ENCODE measurements at places on chromosomes 2 and 18.

GRCh38 chr2:5748946-5749345, 56.8 kb downstream of the SOX11 start:
- no peak for DNase-seq

- DNase-seq, result no peak
Measured at GRCh38 chr2:18830962-18831361, 241.6 kb upstream of the NT5C1B start.

- peak; percentile 39 for DNase-seq
Measured at GRCh38 chr2:199459286-199460100, 1.8 kb upstream of the SATB2 start.

- no peak for DNase-seq
Measured at GRCh38 chr2:45299361-45299760, 290.1 kb upstream of the SIX2 start.

GRCh38 chr2:166942377-166942776, 54.1 kb downstream of the XIRP2 start:
- DNase-seq, result no peak

DNA sequence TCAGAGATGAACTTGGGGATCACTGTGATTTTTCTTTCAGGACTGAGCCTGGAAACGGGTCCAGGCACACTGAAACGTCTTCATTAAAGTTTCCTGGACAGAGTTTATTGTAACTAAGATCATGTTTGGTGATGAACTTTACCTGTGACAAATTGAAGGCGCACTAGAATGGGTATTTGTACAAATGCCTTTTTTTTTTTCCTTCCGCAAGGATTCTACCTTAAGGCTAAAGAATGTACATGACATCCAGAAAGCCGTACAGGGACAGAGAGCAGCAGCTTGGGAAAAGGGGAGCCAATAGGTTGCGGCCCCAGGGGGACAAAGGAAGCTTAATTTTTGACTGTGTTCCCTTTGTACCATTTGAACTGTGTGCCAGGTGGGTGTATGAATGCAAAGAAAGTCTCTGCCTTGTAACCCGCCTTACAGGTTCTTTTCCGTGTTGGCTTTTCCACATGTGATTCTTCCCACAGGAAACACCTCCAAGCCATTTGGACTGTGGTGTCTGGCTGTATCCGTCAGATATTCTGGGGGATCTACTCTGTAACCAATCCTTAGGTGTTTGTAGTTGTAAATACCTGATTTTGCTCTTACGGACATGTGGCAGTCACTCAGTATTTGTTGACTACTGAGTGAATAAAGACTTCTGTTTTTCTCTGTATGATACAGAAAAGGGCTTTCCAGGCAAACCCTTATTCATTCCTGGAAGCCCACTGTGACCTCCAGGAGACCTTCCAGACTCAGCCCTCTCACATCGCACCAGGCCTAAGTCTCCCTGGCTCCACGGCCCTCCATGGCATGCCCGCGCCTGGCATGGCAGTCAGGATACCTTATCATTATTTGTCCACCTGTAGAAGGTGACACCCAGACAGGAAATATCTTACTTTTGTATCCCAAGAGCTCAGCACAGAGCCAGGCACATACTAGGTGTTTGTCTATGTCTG, 1.1 kb downstream of the LRRFIP1 start:
- DNase-seq, result no peak

- DNase-seq, result peak; percentile 42
Measured at GRCh38 chr2:155310589-155310988, 612.1 kb downstream of the KCNJ3 start.

- DNase-seq, result no peak
Measured at GRCh38 chr2:105849431-105850179, 104.9 kb downstream of the NCK2 start.

- DNase-seq, result no peak
Measured at GRCh38 chr2:36381993-36382392, 26.4 kb downstream of the CRIM1 start.

DNA sequence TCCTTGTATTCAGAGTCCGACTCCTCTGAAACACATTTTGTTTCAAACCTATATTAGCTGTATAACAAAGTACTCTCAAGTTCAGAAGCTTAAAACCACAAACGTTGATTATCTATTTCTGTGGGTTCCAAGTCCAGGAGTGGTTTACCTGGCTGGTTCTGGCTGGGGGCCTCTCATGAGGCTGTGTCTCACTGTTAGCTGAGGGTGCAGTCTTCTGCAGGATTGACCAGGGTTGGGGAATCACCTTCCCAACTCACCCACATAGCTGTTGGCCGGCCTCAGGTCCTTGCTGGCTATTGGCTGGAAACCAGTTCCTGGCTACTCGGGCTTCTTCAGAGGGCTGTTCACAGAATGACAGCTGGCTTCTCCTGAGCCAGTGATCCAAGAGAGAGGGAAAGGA, 18.0 kb upstream of the ATIC start:
- DNase-seq, result no peak

DNA sequence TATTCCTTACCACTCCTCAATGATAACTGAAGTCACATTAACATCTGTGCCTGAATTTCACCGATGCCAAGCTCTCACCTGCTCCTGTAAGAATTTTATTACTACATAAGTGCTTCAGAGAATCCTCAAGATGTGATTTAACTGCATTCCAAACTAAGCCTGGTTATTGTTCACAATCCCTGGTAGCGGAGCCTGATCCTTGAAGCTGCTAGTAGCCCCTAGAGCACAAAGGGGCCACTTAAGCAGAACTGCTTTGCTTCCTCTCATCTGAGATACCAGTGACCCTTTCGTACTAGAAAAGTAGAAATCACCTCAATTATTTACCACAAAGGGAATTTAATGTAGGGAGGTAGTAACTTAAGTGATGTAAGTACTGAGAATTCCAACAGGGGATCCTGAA, 529.6 kb downstream of the CPS1 start:
- DNase-seq, result no peak

- no peak for DNase-seq
Measured at GRCh38 chr2:179604598-179604997, 256.8 kb downstream of the ZNF385B start.

DNA sequence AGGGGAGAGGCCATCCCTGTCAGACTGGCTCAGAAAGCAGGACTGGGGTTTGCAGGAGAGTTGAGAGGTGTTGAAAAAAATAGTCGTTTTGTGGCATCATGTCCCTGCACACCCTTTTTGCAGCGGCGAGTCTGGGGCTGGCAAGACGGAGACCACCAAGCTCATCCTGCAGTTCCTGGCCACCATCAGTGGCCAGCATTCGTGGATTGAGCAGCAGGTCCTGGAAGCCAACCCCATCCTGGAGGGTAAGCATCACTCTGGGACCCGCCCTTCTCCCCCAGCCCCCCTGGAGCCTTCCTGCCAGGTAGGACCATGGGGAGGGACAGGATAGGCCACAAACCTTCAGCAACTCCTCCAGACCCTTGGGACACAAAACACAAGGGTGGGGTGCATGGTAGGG, 34.2 kb downstream of the MYO7B start:
- no peak for DNase-seq

DNA sequence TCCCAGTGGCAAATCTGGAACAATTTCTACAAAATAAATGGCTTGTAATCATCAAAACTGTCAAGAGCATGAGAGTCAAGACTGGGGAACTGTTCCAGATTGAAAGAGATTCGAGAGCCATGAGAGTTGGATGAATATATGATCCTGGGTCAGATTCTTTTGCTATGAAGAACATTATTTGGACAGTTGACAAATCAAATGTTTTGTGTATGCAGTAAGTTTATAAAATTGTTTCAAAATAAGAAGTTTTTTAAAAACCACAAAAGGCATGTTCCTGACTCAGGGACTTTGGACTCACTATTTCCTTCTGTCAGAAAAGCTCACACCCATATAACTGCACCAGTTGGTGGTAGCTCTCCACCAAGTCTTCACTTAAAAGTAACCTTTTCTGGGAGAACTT, 38.5 kb downstream of the ROCK2 start:
- no peak for DNase-seq

DNA sequence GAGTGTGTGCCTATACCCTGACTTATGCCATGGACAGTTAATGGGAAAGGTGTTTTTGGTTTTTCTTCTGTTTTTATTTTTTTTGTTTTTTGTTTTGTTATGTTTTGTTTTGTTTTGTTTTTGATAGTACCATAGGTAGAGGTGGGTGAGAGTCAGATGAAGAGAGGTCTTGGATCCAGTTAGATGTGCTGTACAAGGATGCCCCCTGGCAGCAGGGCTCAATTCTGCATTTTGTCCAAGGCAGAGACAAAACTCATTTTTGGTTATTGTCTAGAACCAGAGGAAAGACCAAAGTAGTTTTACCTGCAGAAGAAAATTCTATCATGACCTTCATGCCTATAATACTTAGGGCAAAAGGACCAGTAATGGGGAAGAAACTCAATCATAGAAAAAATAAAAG, 48.5 kb downstream of the SLC5A7 start:
- no peak for DNase-seq

DNA sequence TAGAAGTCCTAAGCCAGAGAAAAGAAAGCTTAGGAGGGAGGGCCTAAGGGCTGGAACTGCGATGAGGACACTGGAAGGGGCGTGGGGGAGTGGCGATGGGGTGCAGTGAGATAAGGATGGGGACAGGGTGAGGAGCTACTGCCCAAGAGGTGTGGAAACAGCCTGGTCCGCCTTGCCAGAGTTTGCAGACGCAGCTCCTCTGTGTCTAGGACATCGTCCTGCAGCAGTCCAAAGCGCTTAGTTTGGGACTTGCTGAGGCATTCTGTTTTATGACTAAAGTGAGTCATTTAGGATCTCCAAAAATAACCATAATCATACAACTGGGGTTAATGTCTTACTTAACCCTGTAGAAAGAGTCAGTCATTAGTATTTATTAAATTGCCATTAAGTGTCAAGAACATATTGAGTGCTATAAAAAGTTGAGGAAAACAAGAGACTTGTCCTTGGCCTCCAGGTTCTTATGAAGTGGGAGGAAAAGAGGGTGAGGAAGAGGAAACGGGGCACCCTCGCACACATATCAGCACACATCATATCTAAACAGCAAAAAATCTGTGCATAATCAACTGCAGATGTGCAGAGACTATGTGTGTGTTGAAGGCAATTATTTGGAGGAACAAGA, 74.8 kb downstream of the CDK15 start:
- DNase-seq, result no peak

DNA sequence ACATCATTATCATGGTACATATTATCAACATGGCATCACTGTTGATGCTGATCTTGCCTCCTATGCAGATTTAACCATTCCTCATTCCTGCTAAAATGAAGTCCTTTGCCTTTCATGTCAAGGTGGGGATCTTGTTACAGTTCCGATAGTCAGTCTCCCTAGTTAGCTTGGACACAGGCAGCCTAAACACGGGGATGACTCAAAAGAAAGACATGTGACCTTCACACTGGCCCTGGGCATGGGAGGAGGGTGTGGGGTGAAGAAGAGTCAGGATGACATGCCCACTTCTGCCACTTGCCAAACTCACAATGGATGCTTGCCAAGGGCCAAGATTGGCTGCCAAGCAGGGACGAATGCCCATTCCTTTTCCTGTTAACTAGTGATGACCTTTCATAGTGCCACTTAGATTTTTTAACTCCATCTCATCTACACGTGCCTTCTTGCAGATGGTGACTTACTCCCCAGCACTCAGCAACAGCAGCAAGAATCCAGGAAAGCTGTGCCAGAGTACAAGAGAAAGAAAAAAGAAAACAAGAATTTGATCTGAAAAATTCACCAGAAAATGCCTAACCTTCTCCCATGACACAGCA, 13.9 kb upstream of the SLC1A4 start:
- no peak for DNase-seq

DNA sequence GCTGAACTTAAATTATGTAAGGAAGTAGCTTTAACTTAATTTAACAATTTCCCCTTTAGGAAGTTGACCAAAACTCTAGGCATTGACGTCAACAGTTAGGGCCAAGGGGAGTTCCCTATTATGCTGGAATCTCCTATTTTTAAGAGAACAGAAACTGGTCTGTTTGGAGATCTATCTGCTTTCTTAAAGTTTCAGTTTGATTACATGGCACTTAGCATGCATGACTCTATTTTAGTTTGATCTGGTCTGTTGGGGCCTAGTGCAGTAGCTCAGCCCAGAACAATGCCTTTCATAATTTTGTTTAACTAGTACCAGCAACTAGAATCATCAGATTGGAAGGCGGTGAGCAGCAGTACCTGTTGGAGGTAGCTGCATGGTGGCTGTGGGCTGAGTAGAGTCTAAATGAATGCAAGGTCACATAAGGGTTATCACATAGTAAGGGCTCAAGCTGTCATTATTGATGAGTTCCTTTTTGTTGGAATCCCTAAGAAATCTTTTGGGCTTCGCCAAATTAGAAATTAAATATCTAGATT, 60.5 kb upstream of the ZNG1B start:
- no peak for DNase-seq

DNA sequence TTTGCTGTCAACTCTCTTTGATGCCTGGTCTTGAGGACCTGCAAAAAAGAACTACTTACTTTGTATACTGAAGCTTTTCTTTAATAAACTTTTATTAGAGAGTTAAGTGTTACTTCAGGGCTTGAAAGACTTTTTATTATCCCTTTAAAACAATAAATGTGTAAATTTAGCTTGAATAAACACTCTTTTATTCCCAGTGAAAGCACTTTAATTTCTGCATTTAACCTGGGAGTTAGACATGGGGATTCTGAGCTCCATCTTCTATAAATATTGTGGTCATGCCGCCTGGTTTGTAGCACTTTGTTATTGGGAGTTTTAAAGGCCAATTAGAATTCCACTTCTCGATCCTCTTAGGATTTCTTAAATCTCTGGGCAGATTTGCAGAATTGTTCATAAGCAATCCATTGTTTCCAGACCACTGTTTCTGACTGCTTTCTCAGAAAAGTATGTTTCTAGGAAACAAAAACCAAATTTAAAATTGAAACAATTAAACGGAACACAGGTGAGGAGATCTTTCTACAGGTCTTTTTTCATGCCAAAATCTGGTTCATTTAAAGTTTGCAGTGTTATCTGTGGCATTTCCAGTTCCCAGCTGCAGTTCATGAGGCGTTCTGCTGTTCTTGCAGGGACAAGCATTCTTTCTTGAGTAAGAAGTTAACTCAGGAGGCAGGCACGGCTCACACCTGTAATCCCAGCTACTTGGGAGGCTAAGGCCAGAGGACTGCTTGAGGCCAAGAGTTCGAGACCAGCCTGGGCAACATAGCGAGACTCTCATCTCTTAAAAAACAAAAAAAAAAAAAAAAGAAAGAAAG, 18.1 kb upstream of the E2F6 start:
- no peak for DNase-seq

GRCh38 chr2:35099342-35099741, 1256.2 kb upstream of the CRIM1 start:
- DNase-seq, result no peak

DNA sequence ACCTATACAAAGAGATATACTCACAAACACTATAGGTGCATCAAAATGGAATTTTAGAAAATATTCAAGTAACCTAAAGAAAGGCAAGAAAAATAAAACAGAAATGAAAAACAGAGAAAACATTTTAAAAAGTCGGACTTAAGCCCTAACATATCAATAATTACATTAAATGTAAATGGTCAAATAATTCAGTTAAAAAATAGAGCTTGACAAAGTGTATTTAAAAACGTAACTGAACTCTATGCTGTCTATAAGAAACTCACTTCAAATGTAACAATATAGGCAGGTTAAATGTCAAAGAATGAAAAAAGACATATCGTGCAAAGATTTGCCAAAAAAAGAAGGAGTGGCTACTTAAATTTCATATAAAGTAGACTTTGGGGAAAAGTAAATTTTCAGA, 163.9 kb downstream of the ACOXL start:
- no peak for DNase-seq
